ENCODE measurements at places on chromosomes 6 and 20.

DNA sequence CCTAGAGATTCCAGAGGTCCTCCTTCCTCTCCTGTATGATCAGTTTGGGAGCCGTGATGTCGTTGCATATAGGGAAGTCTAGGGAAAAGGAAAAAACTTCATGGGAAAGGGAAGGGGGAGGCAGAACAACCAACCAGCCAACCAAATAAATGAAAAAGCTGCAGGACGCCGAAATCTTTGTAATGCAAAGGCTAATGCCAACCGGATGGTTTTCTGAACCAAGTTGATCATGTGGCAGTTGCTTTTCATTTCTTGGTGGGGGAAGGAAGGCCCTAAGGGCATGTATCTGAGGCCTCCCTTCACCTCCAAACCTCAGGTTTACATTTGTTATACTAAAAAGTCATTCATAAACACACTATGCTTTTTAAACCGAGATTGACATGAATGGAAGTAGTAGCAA lies 167.2 kb downstream of the ARID1B start:
- DNase-seq = no peak

DNA sequence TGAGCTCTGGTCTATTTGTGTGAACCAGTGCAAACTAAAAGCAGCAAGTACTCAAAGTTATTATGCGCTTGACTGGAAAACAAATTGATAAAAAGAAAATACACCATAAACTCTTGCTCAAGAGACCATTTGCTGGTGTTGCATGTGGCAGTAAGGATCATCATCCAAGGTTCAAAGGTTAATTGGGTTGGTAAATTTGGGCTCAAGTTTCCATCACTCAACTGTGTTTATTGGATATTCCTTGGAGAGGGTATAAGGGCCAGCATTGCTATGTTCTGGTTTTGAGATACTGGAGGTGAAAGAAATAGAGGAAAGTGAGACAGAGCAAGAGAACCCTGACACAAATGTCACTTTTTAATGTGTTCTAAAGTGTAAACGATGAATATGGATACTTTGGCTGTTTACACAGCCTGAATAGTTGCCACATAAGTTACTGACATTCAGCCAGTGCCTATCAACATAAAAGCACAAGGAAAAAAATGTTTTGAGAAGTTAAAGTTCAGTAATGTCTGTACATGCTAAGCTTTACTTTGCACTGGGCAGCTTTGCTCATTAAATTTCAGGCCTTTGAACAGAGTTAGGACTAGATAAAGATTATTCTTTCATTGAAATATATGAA lies 736.1 kb downstream of the HDGFL1 start:
- DNase-seq = no peak

GRCh38 chr6:33630014-33630413 lies 8.9 kb downstream of the ITPR3 start:
- DNase-seq = no peak

GRCh38 chr6:110858562-110859214 lies 15.9 kb upstream of the AMD1 start:
- DNase-seq = no peak
